Cardiac septum (tissue), 1 donor: ENCODE measurements at places on chromosomes 2 and 18. TPM values are rescaled to one million over a fixed set of nuclear protein-coding genes. Genes with fewer than 3 reads are reported as not detected.

SGPP2 gene
- 1.0 TPM for total RNA-seq

PTCD3 gene
- 146 TPM for total RNA-seq

LIPG gene
- 1.7 TPM for total RNA-seq

SNED1 gene
- 9.7 TPM for total RNA-seq

ANKRD44 gene
- total RNA-seq, result 6.4 TPM

MYO5B gene
- 5.2 TPM for total RNA-seq

DNA sequence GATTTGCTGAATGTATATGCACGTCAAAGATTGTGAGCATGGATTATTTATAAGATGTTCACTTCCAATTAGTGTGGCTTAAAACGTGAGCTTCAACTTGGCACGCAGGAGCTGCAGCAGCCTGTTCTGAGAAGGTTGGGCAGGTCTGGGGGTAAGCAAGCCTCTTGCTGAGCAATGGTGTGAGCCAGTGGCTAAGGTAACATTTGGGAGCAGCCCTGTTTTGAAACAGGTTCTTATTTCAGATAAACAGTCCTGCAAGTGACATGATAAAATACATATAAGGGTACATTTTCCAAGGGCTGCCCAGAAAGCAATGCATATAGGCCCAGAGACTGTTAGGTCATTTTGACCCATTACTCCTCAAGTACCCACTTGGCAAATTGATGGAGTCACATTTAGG, 415.3 kb downstream of the ZNF521 start:
- no peak for DNase-seq

GRCh38 chr2:95059656-95060370, 34.3 kb downstream of the MAL start:
- peak; percentile 50 for DNase-seq

DNA sequence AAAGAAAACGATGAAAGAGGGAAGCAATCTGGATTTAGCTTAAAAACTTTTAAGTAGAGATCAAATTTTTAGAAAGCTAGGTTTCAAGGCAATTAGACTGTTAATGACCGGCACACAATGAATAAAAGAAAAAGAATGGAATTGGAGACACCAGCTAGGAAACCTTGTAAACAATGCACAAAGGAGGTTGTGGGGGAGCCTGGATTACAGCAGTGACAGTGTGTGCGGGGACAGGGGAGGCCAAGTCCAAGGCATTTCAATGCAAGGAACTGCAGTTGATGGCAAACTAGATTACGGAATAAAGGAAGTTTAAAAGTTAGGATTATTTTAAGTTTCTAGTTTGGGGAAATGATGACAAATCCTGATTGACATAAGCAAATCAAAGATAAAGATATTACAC, 74.5 kb downstream of the DTNB start:
- DNase-seq, result no peak

- peak; percentile 64 for DNase-seq
Measured at GRCh38 chr2:119389615-119390306, 23.0 kb downstream of the DBI start.

GRCh38 chr2:121241466-121241865, 43.5 kb downstream of the TFCP2L1 start:
- DNase-seq, result no peak

DNA sequence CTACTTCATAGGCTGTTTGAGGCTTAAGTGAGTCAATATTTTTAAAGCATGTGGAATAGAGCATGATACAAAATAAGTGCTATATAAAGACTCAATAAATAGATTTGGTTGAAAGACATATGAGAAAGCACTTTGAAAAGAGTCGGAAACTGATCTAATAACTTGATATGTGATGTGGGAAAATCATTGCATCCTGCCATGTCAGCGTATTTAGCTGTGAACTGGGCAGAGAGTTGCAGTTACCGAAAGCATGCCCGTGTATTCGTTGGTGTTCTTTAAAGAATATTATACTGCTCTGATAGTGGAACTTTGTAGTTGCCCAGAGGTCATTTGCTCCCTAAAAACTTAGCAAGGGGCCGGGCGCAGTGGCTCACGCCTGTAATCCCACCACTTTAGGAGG, 37.8 kb upstream of the ZNF516 start:
- DNase-seq, result no peak

GRCh38 chr2:233691443-233692433, 952 bp upstream of the UGT1A6 start:
- DNase-seq, result no peak

- no peak for DNase-seq
Measured at GRCh38 chr2:2178921-2179320, 152.2 kb downstream of the MYT1L start.

DNA sequence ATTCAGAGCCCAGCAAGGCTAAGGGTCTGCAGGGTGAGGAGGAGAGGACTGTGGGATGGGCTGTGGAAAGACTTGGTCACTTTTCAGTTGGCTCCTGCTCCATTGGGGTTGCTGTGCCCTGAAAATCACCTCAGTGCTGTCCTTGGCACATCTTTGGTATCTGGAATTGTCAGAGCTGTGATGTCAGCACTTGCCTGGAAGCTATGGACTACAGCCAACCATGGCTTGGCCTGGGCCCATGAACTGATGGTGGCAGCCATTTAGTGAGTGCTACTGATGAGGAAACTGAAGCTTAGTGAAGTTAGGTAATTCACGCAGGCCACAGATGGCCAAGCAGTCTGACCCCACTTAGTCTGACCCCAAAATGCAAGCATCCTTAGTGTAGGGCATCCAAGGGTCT, 121.8 kb upstream of the SERPINE2 start:
- DNase-seq, result no peak

DNA sequence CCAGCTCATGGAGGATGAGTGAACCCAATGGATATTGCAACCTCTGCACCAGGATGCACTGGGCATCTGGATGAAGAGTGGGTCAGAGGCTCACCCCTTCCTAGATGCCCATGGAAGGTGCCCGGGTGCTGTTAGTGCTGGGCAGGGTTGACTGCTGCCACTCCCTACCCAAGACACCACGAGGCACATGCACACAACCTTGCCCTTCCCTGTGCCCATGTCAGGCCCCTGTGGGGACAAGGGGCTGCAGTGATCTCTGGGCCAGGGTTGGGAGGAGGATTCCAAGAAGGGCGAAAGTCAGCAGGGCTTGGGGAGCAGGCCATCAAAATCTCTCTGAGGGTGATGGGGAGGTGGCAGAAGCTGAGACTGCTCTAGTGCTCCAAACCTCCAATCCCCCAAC, 309.7 kb upstream of the ST6GAL2 start:
- no peak for DNase-seq
